ENCODE measurements at places on chromosomes 4 and X.

DNA sequence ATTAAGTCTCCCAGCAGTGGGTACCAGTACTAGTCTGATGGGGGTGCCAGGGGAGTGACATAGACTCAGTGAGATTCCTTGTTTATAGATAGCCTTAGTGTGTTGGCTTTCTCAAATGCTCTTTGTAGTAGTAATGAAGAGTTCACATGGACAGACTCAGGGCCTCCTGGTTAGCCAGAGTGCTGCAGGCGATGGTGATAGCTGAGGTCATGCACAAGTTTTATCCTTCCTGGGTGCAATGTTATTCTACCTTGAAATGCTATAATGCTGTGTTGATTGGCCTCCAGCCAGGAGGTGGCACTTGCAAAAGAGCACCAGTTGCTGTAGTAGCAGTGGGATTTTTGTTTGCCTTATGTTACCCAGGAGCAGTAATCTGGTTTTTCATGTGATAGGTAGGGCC is 35.5 kb upstream of the ADH4 start:
- DNase-seq = no peak

GRCh38 chrX:37701588-37701987 is 16.0 kb downstream of the XK start:
- DNase-seq = no peak

GRCh38 chr4:88804234-88804633 is 106.6 kb upstream of the NAP1L5 start:
- DNase-seq = no peak

DNA sequence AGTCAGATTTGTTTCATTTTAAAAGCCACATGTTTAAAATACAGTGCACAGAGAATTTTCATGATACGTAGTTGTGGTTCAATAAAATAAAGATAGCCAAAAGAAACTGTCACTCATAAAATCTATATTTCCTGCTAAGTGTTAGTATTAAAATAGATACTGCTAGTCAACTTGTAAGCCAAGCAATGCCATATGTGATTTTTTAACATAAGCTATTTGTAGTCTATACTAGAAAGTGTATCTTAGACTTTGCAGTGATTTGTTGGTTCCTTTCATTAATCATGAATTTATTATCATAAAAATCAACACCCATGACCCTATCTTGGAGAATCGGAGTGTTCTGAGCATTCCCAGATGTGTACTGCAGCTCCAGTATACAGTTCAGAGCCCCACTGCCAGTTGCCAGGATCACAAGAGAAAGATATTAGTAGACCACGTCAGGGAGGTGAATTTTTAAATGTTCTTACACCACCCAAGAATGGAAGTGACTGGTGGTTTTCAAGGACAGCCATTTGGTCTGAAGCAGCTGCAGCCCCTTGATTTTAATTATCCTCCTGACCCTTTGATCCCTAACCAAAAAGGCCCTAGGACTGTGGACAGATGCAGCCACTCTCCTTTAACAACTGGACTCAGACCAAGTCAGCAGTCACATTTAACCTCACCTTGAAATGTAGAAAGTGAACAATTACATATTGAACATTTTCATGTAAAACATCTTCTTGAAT is 163.1 kb downstream of the PALLD start:
- DNase-seq = no peak

DNA sequence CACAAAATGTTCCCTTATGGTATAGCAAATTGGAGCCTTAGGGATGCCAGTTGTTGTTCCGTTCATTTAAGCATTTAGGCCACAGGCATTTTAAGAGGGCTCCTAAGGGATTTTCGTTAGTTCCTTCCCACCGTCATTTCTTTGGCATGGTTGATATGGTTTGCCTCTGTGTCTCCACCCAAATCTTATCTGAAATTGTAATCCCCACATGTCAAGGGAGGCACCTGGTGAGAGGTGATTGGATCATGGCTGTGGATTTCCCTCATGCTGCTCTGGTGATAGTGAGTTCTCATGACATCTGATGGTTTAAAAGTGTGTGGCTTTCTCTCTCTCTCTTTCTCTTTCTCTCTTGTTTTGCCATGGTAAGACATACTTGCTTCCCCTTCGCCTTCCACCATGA is 104.1 kb downstream of the ASB9 start:
- no peak for DNase-seq

DNA sequence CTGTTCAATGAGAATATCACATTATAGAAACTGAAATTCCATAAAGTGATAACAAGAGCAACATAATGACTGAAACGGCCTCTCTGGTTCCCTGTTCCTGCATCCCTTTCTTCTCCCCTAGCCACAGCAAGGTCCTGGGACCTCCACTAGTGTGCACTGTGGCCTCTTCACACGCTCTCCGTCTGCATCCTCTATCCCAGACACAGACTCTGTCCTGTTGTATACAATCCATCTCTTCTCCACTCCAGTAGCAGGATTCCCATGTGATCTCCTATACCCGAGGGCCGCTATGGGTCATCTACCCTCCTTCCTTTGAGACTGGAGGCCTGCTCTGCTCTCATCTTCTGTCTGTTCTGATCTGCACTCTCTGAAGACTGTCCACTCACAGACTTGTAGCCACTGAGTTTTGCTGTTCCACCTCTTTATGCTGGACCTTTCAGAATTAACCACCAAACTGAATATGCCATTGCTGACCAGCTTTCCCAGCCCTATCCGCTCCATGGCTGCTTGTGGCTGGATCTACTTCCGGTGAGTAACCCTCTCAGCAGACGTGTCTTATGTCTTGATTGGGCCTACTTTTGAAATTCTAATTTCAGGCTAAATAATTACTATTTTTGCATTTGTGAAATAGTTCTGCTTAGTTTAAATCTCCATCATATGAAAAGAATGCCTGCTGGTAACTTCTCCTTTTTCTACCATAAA is 105.1 kb upstream of the NAP1L5 start:
- no peak for DNase-seq

DNA sequence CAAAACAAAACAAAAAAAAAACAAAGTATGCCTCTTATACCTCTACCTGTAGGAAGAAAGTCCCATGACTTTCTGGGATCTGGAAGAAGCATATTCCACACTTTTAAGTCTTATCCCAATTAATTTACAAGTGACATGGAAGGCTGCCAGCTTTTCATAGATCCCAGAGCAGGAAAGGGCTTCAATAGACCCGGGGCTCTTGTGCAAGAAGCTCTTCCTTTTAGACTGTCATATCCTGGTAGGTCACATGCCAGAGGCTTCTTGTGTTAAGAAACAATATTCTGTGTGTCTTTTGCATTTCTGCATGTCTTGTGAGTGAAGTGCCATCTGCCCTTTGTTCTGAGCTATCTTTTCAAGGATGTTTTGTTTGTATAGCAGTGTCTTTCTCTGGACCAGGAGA is 84.4 kb upstream of the PHOX2B start:
- DNase-seq = no peak

- no peak for DNase-seq
These were observed 271.4 kb downstream of the PTTG2 start for GRCh38 chr4:38231626-38232025.

DNA sequence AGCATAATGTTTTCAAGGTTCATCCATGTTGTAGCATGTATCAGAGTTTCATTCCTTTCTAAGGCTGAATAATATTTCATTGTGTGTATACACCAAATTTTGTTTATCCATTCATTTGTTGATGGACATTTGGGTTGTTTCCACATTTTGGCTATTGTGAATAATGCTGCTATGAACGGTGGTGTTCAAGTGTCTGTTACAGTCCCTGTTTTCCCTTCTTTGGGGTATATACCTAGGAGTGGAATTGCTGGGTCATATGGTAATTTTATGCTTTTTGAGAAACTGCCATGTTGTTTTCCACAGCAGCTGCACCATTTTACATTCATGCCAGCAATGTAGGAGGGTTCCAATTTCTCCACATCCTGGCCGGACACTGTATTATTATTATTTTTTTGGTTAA is 3.4 kb upstream of the USP9X start:
- no peak for DNase-seq

DNA sequence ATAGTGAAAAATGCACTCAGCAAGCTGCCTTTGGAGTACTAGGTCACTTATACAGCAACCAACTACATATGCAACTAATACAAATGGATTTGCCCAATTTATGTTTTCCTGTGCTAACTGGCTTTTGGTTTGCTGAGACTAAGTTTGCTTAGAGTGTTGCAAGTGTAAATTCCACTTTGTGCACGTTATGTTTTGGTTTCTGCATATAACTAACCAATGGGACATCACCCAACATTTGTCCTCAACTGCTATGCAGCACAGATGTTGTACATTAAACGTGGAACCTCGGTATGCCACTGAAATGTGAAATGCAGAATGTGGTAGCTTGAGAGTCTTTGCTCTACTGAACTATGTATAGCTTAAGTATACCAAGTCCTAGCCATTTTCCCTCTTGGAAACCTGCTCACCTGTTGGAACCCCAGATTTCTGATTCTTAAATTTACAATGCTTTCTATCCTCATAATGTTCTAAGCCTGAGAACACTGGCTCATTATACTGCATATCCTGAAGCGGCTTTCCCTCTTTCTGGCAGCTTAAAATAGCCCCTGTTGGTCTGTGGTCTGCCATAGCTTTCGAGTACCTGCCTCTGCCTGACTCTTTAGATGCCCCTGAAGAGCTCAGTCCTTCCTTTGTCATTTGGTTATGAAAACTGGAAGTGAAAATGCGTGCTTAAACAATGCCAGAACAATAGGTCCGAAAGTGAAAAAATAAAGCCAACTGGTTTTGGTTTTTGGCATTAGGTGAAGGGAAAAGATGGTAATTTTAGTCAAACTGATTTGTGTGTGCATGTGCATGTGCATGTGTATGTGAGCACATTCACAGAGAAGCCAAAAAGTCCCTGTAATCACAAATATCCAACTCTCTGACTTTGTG is 158.0 kb downstream of the SH2D1A start:
- no peak for DNase-seq

DNA sequence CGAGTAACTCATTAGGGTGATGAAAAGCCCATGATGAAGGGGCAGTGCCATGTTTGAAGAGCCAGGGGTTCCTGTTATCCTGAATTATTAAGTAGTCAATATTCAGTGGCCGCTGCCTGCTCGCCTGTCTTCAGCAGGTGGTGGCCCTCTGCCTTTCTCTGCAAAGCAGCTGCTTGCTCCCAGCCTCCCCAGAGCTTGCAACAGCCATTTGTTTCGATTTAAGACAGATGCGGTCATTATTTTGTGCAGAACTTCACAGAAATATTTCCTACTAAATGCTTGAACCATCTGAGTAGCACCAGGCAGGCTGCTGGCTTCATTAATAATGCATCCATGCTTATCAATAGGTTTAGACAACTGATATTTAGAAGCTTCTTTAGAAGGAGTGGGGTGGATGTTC is 104.3 kb upstream of the TTC29 start:
- DNase-seq = no peak

DNA sequence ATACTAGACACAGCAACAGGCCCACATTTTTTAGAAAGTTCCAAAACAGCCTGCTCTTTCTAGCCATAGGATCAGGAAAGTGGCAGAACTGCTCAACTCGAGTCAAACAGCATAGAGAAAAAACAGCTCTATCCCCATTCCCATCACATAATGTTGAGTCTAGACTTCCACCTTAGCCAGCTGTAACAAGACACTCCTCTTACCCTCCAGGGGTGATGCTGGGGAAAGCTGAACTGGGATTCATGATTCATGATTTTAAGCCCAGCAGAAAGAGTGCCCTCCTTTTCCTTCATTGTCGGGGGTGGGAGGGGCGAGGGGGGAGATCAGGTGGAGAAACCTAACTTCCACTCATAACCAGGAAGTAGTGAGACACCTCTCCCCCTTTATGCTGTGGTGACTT is 86.1 kb downstream of the CENPC start:
- DNase-seq = no peak

DNA sequence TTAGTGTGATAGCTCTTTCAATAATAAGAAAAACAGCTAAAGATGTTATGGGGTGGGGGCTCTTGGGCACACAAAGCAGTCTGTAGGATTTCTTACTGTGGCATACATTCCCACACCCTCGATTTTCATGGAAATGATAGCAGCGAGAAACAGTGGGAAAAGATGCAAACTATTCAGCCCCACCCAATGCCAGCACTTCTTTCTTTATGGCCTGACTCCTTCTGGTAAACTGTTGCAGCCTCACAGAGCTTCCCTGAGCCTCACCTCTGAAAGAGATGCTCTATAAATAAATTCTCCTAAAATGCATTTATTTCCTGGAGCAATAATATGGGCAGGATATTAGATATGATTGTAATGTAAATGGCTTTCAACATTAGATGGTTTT is 910 bp downstream of the ANK2 start:
- no peak for DNase-seq

GRCh38 chr4:139767585-139767984 is 102.0 kb downstream of the MGST2 start:
- no peak for DNase-seq

- DNase-seq = no peak
These were observed 26.7 kb upstream of the RBM47 start for GRCh38 chr4:40656201-40656863.

DNA sequence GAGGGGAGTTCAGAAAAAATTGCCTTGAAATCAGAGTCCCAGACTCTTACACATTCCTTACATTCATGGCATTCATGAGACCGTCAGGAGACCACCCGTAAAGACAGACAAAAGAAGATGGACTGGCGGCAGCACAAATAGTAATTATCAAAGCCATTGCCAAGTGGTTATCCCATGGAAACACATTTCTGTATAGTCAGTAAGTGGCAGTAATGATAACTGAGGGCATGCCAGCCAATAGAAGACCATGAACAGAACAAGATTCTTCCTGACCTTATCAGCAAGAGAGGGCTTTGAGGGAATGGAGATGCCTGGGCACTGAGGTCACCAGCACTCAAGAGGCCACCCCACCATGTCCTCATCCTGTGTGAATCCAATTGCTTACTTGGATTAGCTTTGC is 121.7 kb upstream of the HCCS start:
- no peak for DNase-seq

DNA sequence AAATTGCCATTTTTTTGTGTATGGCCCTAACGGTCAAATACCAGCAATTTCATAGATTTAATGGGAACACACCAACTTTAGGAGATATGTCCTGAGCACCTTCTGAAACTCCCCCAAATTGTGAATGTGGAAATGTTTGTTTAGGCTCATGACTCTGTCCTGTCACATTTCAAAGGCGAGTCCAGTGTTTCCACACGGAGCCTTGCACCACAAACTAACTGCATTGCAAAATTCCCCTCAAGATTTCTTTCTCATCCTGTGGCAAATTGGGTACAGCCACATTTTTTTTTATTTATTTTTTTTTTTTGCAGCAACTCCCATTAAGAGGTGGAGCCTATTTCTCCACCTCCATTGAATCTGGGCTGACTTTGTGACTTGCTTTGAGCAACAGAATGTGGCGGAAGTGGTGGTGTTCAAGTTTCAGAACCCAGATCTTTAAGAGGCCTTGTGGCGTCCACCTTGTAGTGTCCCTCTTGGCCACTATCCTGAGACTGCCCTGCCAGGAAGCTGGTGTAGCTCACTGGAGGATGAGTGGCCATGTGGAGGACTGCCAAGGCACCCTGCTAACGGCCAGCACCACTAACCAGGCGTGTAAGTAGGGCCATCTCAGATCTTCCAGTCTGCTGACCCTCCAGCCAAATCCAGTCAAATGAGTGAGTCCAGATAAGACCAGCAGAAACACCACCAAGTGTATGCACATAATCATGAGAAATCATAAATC is 172.4 kb upstream of the SCML1 start:
- no peak for DNase-seq

Measured in activated effector memory CD4-positive, alpha-beta T cell treated with Interleukin-2 at 50 U/mL for 16 hours (primary cell).